ENCODE measurements at places on chromosomes 3 and 15.

GRCh38 chr3:156010829-156011228, 109.5 kb upstream of the KCNAB1 start:
- DNase-seq = peak; percentile 45

GRCh38 chr3:128416578-128417211, 50.0 kb downstream of the DNAJB8 start:
- no peak for DNase-seq

GRCh38 chr15:40263024-40263754, 19.7 kb downstream of the ANKRD63 start:
- DNase-seq = no peak

DNA sequence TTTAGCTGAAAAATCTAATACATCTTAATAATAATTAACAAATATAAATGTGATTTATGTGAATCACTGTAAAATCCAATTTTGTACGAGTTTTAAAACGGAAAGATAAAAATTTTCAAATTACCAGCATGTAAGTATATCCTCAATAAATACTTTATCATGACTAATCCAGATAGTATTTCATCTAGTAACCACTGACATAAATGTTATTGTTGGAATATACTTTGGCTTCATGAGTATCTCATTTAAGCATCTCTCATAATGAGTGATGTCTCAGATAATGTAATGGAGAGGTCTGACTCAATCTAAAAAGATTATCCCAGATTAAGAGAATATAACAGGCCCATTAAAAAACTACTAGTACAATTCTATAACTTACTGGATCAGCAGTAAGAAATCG, 216.3 kb downstream of the STAG1 start:
- no peak for DNase-seq

GRCh38 chr15:93209690-93210445, 120.9 kb upstream of the RGMA start:
- DNase-seq = no peak

GRCh38 chr3:57989646-57990045, 18.6 kb upstream of the FLNB start:
- DNase-seq = no peak

DNA sequence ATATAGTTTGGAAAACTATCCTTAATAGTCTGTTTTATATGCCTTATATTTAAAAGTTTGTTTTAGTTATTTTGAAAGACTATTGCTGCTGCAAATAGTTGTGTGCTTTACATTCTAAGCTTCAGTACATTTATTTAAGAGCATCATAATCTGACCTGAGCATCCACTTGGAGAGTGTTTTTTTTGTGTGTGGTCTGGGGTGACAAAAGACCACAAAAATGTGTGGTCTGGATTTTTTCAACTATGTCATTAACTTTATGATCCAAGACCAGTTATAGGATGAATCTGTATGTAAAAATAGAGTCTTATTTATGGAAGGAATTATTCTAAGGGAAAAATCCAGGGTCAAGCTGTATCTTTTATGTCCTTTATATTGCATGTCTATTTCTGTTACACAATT, 77.4 kb downstream of the SLTM start:
- no peak for DNase-seq

DNA sequence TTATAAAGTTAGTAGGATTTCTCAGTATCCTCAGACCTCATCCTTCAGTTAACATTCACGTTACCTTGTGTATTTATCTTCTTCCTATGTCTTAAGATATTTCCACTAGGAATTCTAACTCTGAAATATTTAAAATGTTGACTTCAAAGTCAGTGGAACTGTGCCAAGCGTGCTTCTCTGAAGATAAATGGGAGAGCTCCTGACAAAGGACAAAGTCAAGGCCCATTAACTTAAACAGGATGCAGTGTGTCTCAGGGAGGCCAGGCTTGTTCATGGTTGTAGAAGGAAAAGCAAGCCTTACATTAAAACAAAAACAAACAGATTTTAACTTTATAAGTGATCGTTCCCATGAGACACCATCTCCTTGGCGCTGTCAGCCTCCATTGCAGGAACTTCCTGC, 41.5 kb downstream of the ABHD17C start:
- DNase-seq = no peak

DNA sequence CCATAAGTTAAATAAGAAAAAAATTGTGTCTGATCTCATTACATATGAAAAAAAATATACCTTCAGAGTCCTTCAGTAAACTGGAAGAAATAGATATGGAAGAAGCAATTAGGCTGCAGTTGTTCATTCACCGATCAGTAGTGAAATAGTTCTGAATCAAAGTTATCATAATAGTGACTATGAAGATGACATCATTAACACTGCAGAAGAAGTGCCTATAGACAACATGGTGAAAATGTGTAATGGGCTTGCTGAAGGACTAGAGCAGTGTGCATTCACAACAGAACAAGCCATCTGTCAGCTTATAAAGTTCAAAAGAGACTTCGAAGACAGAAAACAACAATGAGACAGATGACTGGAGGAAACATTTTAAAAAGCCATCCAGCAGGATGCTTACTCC, 144.5 kb downstream of the NAALADL2 start:
- DNase-seq = no peak

GRCh38 chr3:191333298-191333880, 3.1 kb upstream of the UTS2B start:
- no peak for DNase-seq

DNA sequence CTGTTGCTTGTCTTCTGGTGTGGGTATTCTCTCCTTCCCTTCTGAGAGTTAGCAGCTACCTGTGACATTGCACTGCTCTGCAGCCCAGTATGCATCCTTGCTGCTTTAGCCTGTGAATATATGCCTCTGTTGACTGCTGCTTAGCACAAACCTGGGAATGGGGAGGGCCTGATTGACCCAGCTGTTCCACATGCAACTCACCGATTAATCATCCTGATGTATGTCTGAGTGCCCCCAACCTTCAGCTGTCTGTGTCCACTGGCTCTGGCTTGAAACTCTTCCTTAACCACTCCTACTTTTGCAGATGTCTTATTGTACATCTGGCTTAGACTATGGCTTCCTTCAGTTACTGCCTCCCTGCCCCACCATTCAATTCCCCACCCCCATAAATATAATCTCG, 119.1 kb downstream of the RASA2 start:
- DNase-seq = no peak

- no peak for DNase-seq
Observed at GRCh38 chr15:31361764-31362515, 35.3 kb downstream of the KLF13 start.

- DNase-seq = no peak
Observed at GRCh38 chr3:61015859-61016258, 235.4 kb downstream of the FHIT start.

GRCh38 chr15:39183164-39183881, 397.6 kb upstream of the THBS1 start:
- no peak for DNase-seq

GRCh38 chr3:55567615-55568014, 80.5 kb upstream of the WNT5A start:
- no peak for DNase-seq

- no peak for DNase-seq
Observed at GRCh38 chr3:123075359-123075758, 8.5 kb downstream of the PDIA5 start.

- no peak for DNase-seq
Observed at GRCh38 chr15:83327041-83327440, 42.6 kb upstream of the BNC1 start.

DNA sequence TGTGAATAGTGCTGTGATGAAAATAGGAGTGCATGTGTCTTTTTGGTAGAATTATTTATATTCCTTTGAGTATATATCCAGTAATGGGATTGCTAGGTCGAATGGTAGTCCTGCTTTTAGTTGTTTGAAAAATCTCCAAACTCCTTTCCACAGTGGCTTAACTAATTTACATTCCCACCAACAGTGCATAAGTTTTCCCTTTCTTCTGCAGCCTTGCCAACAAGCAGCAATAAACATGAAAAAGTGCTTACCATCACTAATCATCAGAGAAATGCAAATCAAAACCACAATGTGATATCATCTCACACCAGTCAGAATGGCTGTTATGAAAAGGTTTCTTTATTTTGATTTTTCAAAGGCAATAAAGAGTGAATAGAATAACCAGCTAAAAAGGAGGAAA, 1105.9 kb downstream of the NAALADL2 start:
- DNase-seq = no peak

- no peak for DNase-seq
Observed at GRCh38 chr15:35928847-35929246, 382.9 kb upstream of the DPH6 start.

DNA sequence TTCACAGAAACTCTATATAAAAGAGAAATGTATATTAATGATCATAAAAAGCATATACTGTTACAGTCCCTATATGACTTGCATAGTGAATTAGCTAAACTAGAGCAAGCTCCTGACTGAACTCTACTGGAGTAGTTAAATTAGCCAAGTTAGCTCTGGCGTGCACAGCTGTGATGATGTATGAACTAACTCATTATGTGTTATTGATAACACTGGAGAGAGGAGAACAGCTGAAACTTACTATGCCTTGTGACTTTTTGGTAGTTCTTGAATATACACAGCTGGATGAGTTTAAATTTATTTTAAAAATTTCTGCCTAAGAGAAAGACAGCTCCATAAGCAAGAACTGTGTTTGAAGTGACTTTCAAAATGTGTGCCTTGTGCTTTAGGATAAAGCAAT, 8.1 kb downstream of the TIPARP start:
- no peak for DNase-seq

DNA sequence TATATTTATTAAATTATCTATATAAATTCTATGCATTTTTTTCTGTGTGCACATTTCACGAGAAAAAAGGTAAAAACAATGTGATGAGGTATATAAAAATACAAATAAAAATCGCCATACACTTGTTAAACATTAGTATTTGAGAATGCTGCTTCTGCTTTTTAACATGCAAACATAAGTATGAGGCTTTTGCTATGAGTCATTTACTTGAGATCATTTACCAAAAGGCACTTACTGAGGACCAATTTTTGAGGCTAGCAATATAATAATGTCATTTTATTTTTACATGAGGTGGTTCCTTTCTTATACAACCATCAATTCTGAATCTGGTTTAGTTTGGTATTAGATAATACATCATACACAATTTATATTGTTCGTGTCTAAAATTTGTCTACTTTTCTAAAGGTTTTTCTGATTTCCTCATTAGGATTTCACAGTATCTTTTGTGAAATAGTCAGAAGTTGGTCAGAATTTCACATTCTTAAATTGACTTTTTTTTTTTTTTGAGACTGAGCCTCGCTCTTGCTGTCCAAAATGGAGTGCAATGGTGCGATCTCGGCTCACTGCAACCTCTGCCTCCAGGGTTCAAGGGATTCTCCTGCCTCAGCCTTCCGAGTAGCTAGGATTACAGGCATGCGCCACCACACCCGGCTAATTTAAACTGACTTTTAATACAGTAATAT, 25.6 kb downstream of the DCUN1D1 start:
- no peak for DNase-seq

- no peak for DNase-seq
Observed at GRCh38 chr3:52820736-52821135, 9.7 kb downstream of the ITIH4 start.

DNA sequence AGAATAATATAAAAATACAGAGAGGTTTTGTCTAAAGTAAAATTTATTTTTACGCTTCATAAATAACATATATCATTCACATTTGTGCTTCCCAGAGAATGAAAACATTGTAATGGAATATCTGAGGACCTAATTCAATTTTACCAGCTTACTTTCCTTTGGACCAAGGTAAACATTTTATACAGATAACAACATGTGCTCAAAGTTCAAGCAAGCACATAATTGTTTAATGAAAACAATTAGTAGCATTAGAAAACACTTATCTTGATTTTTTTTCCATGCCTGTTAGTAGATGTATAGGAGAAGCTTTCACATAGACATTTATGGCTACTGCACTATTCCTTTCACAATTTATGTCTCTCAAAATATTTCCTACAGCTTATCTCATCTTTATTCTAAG, 400.0 kb downstream of the ZIC1 start:
- no peak for DNase-seq

GRCh38 chr3:138974462-138974861, 27.4 kb downstream of the FOXL2NB start:
- DNase-seq = no peak

- no peak for DNase-seq
Observed at GRCh38 chr15:35725353-35725752, 179.4 kb upstream of the DPH6 start.

DNA sequence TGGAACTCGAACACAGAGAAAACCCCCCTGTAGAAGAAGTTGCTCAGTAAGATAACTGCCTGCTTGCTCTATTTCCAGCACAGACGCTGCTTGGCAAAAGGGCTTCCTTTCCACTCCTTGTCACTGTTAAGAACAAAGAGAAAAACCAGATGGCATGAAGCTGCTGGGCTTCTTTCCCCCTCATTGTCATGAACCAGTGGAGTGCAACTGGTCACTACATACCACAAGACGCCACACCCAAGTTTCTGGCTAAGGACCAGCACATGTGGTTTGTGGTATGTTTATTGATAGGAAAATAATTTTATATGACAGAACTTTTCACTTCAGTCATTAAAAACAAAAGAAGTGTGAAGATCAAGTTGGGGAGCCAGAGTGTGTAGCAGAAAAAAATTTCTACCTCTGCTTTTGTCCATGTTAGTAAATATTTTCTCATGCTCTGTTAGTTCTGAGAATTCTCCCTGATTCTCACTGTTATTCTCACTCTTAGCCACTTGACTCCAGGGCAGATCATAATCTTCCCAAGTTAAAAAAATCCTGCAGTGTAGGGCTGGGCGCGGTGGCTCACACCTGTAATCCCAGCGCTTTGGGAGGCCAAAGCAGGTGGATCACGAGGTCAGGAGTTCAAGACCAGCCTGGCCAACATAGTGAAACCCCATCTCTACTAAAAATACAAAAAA, 37.9 kb downstream of the CLK3 start:
- DNase-seq = no peak

DNA sequence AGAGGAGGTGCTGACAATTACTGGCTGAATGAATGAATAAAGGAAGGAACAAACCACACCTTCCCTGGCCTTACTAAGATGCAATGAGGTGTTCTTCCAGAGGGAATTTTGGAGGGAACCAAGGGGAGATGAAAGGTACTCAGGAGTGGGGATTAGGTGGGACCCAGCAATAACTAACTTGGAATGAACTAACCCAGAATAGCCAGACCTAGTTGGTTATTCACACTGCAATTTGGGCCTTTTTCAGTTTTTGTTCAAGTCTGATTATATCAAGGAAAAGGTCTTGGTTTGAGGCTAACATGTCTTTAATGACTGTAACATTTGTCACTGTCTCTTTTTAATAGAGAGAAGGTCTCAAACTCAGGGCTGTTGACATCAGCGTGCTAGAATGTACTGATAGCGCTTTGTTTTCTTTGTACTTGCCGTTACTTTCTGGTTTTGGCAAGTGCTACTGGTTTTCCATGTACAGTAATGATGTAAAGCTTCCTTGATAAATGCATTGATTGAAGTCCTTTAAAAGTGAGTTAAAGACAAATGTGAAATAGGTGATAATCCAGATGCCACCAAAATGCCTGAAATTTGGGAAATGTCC, 3.2 kb upstream of the PLXND1 start:
- DNase-seq = no peak

GRCh38 chr3:39671116-39671515, 138.3 kb upstream of the MYRIP start:
- DNase-seq = no peak

GRCh38 chr3:54514416-54514815, 392.1 kb downstream of the CACNA2D3 start:
- DNase-seq = no peak
